ENCODE measurements at places on chromosomes 3 and 15. TPM values are rescaled to one million over a fixed set of nuclear protein-coding genes. Genes with fewer than 3 reads are reported as not detected.

HIGD2B gene
- not detected for polyA plus RNA-seq

TAGLN3 gene
- polyA plus RNA-seq: not detected

DNASE1L3 gene
- polyA plus RNA-seq: not detected

ISG20 gene
- 572 TPM for polyA plus RNA-seq

PLA2G4D gene
- not detected for polyA plus RNA-seq

ZCWPW2 gene
- polyA plus RNA-seq: 0.66 TPM

TGM5 gene
- not detected for polyA plus RNA-seq

CHRNA7 gene
- not detected for polyA plus RNA-seq

RPS17 gene
- polyA plus RNA-seq: 1,199 TPM

- H3K4me3 ChIP-seq: no peak overlapping the region
- peaks cover 4% of the 10 kb centered on the region for H3K4me1 ChIP-seq
- H3K27ac ChIP-seq: no peak overlapping the region
- no peaks in the 10 kb centered on the region for H3K36me3 ChIP-seq
These were observed 21.0 kb downstream of the XXYLT1 start for GRCh38 chr3:195249858-195250464.

DNA sequence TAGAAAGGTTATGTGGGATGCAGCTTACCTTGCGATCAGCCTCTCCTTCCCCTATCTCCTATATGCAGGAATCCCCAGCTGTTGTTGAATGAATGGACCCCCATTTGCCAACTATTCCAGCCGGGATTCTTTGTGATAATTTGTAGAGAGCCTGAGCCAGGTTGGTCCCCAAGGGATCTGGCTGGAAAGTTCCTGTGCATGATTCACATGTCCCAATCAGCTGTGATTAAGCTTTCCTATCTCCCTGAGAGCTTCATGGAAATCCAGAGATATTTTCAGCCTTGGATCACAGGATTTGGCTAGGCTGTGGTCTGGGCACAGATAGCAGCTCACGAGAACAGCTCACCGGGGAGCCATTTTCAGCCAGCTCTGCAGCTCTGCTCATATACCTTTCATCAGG lies 76.7 kb downstream of the ARNT2 start:
- no peaks in the 10 kb centered on the region for H3K36me3 ChIP-seq
- H3K4me1 ChIP-seq: no peaks in the 10 kb centered on the region
- H3K4me3 ChIP-seq: no peak overlapping the region
- no peak overlapping the region for H3K27ac ChIP-seq
- H3K27me3 ChIP-seq: no peaks in the 10 kb centered on the region
- no peak for DNase-seq

DNA sequence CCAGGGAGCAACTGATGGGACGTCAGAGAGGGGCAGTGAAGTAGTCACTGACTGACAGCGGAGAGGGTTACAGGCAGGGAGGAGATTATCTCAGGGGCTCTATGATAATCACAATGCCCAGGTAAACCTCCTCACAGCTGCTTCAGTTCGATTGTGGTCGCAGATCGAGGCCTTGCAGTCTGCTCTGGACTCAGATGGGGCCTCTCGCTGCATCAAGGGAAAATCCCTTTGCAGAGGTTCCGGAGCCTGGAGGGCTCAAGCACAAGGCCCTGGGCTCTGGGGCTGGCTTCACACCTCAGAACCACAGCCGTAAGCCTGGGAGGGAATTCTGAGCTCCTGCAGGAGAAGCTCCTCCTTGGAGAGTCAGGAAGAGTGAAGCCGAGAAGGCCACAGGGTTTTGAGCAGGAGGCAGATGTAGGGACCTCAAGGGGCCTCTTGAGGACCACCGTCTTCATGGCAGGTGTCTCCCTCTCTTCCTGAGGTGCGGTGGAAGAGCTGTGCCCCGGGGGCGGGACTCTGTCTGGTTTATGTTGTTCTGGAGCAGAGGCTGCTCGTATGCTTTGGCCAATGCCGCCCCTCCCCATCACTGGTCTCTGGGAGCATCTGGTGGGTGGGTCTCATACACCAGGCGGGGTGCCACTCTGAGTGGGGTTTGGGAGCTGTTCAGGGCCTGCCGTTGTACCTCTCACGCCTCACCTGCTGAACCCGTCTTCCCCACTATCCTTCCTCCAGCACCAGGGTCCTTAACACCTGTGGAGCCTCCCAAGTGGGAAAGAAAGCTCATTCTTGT lies 19.5 kb upstream of the SNRPA1 start:
- no peaks in the 10 kb centered on the region for H3K36me3 ChIP-seq
- no peaks in the 10 kb centered on the region for H3K27me3 ChIP-seq
- DNase-seq: no peak
- no peaks in the 10 kb centered on the region for H3K4me1 ChIP-seq
- no peak overlapping the region for H3K4me3 ChIP-seq

GRCh38 chr15:30872341-30872748 lies 31.4 kb upstream of the FAN1 start:
- no peaks in the 10 kb centered on the region for H3K4me1 ChIP-seq
- DNase-seq: no peak
- no peaks in the 10 kb centered on the region for H3K27me3 ChIP-seq
- no peaks in the 10 kb centered on the region for H3K36me3 ChIP-seq

DNA sequence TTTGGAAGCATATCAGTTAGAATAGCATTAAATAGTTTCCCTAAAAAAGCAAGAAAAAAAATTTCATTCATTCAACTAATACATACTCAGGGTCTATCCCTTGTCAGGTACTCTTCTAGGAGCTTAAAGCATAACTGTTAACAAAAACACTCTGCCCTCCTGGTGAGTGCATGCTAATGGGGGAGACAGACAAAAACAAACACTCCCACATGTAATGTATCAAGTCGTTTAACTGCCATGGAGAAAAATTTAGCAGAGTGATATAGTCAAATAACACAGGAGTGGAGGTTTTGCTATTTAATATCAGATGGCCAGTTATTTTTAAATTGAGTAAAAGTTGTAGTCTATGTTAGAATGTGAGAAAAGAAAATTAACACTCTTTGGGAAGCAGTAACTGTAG lies 254.5 kb upstream of the RARB start:
- H3K4me3 ChIP-seq: no peak overlapping the region
- H3K27ac ChIP-seq: no peak overlapping the region
- H3K36me3 ChIP-seq: no peaks in the 10 kb centered on the region
- no peaks in the 10 kb centered on the region for H3K27me3 ChIP-seq
- no peak for DNase-seq

DNA sequence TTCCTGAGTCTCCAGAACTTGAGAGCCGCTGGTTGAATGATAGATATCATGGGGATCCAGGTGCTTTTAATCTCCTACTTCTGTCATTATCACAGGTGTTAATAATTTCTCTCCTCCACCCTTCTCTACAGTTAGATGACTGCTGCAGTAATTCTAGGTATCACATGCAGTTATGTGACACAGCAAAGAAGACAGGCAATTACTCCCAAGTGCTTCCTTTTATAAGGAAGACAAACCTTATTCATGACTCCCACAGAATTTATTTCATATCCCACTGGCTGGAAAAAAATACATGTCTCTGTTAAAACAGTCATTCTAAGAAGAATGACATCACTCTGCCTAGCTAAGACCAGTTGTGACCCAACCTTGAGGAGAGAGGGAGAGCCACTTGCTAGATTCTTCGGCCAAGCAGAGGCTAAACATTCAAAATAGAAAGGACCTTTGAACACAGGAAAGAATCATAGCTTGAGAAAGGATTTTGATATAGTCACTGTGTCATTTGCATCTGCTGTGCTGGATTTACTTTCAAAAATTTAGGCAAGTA lies 500.6 kb downstream of the SI start:
- DNase-seq: no peak
- no peak overlapping the region for H3K4me3 ChIP-seq
- H3K36me3 ChIP-seq: no peaks in the 10 kb centered on the region
- no peaks in the 10 kb centered on the region for H3K4me1 ChIP-seq

GRCh38 chr3:62199126-62199525 lies 174.2 kb downstream of the FEZF2 start:
- no peaks in the 10 kb centered on the region for H3K27me3 ChIP-seq
- H3K4me1 ChIP-seq: no peaks in the 10 kb centered on the region
- no peak overlapping the region for H3K27ac ChIP-seq
- no peaks in the 10 kb centered on the region for H3K36me3 ChIP-seq
- DNase-seq: no peak
- H3K4me3 ChIP-seq: no peak overlapping the region

DNA sequence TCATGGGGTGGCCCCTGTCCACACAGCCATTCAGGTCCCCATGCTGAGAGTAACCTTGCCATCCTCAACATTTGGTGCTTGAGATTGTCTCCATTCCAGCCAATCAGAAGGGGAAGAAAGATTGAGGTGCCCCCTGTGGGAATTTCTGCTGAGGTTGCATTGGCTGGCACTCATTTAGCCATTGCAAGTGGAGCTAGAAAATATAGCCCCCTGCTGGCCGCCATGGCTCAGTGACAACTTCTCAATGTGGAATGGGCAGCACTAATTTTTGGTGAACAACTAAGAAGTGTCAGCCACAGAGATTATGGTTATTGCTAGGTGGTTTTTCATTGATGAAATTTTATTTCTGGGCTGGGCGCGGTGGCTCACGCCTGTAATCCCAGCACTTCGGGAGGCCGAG lies 22.0 kb downstream of the COL6A6 start:
- no peak overlapping the region for H3K27ac ChIP-seq
- no peak overlapping the region for H3K4me3 ChIP-seq
- no peaks in the 10 kb centered on the region for H3K36me3 ChIP-seq
- no peaks in the 10 kb centered on the region for H3K4me1 ChIP-seq

DNA sequence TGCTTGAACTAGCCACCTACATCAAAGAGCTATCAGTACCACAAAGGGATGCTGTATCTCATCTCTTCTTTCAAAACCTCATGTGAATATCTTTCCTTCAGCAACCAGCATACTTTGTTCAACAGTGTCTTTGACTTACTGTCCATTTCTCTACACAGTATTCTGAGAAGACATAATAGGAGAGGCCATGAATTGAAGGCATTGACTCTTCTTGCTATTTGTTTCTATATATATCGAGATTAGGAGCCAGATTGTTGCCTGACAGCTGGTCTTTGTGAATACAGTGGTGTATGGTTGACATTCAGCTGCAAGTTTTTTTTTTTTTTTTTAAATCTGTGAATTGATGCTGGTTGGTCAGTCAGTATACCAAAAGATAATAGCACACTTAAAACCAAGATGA lies 12.1 kb upstream of the CSRNP1 start:
- H3K4me3 ChIP-seq: no peak overlapping the region
- H3K27ac ChIP-seq: no peak overlapping the region
- no peak for DNase-seq

DNA sequence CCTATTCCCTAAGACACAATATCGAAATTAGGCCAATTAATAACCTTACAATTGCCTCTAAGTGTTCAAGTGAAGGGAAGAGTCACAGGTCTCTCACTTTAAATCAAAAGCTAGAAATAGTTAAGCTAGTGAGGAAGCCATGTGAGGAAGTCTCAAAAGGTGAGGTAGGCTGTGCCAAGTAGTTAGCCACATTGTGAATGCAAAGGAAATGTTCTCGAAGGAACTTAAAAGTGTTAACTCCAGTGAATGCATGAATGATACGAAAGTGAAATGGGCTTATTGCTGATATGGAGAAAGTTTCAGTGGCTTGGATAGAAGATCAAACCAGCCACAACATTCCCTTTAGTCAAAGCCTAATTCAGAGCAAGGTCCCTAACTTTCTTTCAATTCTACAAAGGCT lies 59.1 kb downstream of the KLF13 start:
- H3K36me3 ChIP-seq: peaks cover 4% of the 10 kb centered on the region
- no peaks in the 10 kb centered on the region for H3K27me3 ChIP-seq
- no peak for DNase-seq
- H3K4me1 ChIP-seq: peaks cover 58% of the 10 kb centered on the region
- H3K27ac ChIP-seq: no peak overlapping the region
- H3K4me3 ChIP-seq: no peak overlapping the region

- peak; percentile 55 for DNase-seq
- H3K4me3 ChIP-seq: no peak overlapping the region
- peaks cover 16% of the 10 kb centered on the region for H3K4me1 ChIP-seq
- no peaks in the 10 kb centered on the region for H3K27me3 ChIP-seq
- H3K27ac ChIP-seq: no peak overlapping the region
These were observed 76.0 kb downstream of the HMG20A start for GRCh38 chr15:77496715-77497109.

DNA sequence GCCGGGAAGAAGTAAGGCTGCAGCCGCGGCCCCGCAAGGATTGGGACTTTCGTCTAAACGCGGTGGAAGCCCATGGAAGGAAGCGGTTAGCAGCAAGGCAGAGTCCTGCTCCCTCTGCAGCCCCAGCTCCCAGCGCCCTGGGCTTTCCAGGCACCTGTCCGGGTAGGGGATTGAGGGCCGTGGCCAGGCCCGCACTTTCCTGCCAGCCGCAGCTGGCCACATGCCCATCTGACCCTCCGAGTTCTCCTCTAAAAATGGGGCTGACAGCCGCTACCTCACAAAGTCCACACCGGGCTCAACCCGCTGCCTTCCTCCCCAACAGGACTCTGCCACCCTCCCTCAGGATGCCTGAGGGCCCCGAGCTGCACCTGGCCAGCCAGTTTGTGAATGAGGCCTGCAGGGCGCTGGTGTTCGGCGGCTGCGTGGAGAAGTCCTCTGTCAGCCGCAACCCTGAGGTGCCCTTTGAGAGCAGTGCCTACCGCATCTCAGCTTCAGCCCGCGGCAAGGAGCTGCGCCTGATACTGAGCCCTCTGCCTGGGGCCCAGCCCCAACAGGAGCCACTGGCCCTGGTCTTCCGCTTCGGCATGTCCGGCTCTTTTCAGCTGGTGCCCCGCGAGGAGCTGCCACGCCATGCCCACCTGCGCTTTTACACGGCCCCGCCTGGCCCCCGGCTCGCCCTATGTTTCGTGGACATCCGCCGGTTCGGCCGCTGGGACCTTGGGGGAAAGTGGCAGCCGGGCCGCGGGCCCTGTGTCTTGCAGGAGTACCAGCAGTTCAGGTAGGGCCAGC lies 1.9 kb downstream of the NEIL1 start:
- peaks cover 40% of the 10 kb centered on the region for H3K4me1 ChIP-seq
- peak overlapping the region; percentile 57 for H3K27ac ChIP-seq
- H3K36me3 ChIP-seq: no peaks in the 10 kb centered on the region
- no peak for DNase-seq
- H3K4me3 ChIP-seq: peak overlapping the region; percentile 68
- H3K27me3 ChIP-seq: no peaks in the 10 kb centered on the region

DNA sequence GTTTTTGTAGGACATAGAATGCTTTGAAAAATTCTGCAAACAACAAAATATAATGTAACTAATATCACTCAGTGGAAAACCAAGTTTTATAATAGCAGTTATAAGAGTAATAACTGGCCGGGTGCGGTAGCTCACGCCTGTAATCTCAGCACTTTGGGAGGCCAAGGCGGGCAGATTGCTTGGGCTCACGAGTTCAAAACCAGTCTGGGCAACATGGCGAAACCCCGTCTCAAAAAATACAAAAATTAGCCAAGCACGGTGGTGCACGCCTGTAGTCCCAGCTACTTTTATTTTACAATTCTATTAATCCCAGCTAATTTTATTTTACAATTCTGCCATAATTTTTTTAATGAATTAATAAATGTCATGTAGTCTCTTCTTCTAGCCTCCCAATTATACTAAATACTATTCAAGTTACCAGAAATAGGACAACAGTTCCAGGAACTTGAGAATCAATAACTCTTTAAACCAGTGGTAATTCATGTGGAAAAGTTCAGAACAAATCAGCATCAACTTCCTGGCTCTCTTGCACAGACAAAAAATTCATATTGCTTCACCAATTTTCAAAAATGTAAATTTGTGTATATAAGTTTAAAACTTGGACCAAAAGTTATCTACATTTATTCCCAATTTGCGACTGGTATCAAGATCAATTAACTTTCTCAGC lies 2.2 kb downstream of the DENND4A start:
- peaks cover 40% of the 10 kb centered on the region for H3K4me1 ChIP-seq
- H3K4me3 ChIP-seq: no peak overlapping the region
- H3K27ac ChIP-seq: peak overlapping the region; percentile 92
- no peaks in the 10 kb centered on the region for H3K27me3 ChIP-seq
- H3K36me3 ChIP-seq: no peaks in the 10 kb centered on the region
- DNase-seq: no peak

Measured in CD8-positive, alpha-beta memory T cell (primary cell).